Activated CD8-positive, alpha-beta memory T cell treated with anti-CD3 and anti-CD28 coated beads for 1 hour (primary cell): ENCODE measurements at places on chromosomes 7 and 10.

DNA sequence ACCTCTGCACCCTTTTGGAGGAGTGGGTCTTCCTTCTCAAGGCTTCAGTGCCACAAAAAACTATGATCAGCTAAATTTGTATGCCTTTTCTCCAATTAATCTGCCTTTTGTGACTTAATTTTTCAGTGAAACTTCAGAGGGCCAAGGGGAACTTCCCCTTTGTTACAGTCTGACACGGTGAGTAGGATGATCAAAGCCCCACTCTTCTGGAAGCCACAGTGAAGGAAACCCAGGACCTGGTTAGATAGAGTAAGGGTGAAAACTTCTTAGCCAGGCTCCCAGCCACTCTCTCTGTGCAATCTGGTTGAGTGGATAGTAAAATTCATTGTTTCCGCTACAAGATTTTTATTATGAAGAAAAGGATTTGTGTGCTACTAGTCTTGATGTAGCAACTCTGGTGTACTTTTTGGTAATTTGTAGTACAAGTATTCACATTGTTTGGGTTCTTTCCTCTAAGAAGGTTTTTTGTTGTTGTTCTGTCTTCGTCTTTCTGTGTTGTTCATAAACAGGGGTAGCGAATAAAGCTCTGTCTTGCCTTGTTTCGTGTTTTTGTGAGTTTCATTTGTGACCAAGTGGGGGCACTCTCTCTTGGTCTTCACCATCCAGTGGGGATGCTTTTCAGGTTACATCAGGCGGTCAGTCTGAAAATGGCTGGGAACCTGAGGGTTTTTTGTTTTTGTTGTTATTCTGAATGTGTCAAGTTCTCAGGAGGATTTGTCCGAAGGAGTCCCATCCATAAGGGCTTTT, 268.5 kb upstream of the NPSR1 start:
- no peak for DNase-seq

GRCh38 chr10:101394524-101395133, 40.7 kb downstream of the BTRC start:
- DNase-seq = no peak

GRCh38 chr10:80272793-80273522, 16.5 kb downstream of the MAT1A start:
- DNase-seq = no peak

- no peak for DNase-seq
These were observed 203.4 kb downstream of the KIF20B start for GRCh38 chr10:89904755-89905154.

- no peak for DNase-seq
These were observed 119.3 kb downstream of the NRP1 start for GRCh38 chr10:33215154-33215553.

DNA sequence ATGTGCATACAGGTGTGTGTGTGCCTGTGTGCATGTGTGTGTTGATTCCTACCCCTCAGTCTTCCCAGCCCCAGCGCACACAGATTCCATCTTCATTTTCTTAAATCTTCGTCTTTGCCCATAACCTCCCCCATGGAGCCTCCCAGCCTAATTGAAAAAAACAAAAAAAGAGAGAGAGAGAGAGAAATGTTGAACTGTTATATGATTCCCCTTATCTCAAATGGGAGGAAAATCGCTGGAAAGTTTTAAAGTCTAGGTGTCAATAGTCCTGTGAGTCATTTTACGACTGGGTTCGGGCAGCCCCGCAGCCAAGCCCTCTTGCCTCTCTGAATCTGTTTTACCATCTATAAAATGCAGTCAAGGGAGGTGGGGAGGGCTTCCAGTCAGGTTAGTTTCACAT, 60.9 kb downstream of the SPOCK2 start:
- no peak for DNase-seq

DNA sequence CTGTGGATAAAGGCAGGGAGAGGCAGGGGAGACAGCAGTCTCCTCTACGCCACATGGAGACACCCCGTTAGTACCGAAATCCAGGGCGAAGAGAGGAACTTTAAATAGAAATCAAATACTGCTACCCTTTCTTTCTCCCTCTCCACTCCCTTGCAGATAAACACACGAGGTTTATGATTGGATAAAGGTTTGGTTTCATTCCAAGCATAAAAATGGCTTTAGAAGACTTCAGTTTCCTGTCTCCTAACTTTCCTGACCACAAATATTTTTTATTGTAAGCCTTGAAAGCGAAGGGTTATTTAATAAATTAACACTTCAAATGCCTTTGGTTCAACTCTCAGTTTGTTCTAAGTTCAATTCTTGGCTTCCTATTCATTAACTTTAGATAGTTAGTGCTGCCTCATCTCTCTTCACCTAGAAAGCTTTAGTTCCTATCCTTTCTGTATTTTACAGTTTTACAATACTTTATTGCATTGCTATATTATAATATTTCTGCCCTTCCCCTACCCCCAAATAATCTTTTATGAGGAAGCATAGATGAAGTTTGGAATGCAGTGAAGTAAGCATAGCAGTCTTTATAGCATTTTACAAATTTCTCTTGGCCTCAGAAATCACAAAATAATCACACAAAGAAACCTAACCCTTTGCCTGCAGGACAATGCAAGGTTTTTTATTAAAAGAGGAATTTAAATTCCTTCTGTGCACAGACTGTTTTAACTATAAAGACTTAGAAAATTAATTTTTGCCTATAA, 31.5 kb upstream of the ARID5B start:
- no peak for DNase-seq

DNA sequence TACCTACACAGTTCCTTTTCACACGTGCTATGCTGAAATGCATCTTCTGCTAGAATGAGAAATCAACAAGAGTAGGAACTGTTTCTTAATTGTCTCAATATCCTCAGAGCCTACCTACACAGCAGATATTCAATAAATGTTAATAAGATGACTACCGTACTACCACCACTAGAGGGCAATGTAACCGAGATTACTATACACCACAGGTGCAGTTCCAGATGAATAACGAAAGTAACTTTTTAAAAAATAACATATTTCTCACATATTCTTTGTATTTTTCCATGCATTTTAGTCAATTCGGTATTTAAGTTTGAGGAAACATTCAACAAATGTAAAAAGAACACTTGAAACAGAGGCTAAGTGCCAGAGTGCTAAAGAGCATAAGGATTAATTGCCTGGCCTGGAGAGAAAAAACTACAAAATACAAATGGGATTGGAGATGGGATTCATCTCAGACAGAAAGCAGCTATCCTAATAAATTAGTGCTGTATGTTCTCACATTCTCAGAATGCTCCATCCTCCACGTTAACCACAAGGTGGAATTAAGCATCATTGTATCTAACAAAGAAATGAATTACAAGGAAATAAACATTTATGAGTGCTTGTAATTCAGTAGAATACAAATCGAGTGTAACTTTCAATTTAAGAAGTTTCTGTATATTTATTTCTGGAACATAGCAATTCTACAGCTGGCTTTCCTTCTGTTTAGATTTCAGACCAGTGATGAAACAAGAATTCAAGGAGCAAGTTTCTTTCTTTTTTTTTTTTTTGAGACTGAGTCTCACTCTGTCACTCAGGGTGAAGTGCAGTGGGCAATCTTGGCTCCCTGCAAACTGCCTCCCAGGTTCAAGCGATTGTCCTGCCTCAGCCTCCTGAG, 20.3 kb upstream of the HECTD2 start:
- no peak for DNase-seq

GRCh38 chr10:86753638-86754434, 2.6 kb upstream of the BMPR1A start:
- DNase-seq = no peak

DNA sequence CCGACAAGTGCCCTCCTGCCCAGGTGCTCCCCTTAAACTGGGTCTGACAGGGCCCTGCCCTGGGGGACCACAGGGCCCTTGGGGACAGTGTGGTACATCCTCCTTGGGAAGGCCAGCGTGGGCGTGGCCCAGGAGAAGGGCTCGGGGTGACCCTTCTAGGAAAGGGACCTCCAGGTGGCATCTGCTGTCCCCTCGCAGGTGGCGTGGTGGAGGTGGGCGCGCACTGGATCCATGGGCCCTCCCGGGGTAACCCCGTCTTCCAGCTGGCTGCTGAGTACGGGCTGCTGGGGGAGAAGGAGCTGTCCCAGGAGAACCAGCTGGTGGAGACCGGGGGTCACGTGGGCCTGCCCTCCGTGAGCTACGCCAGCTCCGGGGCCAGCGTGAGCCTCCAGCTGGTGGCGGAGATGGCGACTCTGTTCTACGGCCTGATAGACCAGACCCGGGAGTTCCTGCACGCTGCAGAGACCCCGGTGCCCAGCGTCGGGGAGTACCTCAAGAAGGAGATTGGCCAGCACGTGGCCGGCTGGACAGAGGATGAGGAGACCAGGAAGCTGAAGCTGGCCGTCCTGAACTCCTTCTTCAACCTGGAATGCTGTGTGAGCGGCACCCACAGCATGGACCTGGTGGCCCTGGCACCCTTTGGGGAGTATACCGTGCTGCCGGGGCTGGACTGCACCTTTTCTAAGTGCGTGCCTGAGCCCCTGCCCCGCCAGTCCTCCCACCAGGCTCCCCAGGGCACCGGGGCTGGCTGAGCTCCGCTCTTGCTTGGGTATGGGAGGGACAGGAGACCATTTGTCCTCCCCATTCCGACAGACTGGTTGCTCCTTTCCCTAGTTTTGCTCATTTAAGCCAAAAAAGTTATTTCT, 972 bp downstream of the PAOX start:
- no peak for DNase-seq

- no peak for DNase-seq
These were observed 65.0 kb downstream of the STK17A start for GRCh38 chr7:43647673-43648472.

DNA sequence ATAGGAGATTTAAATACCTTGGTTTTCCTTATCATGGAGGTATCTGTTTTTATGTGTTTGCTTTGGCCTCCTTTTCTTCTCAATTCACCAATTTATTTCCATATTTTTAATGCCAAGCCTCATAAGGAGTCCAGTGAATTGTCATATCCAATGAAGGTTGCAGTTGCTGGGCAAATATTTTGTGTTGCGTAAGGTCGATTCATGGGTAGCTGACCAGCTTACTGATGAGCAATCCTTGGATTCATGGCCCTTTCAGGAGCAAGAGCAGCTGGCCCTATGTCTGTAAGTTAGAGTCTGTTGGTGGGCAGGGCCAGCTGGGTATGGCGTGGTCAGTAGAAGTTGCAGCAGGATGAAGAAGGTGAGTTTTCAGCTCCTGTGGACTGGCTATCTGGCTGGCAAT, 182.9 kb downstream of the PFKFB3 start:
- DNase-seq = no peak
